H4 (cell line): ENCODE measurements at places on chromosomes 1 and 21. TPM values are rescaled to one million over a fixed set of nuclear protein-coding genes. Genes with fewer than 3 reads are reported as not detected.

The NLRP3 gene
- total RNA-seq = 0.50 TPM in 1 of 2 replicates, not detected in the other

The CD52 gene
- 3.0 TPM in 1 of 2 replicates, not detected in the other for total RNA-seq

- no peak for DNase-seq
Measured at GRCh38 chr21:42031816-42032215, 21.7 kb upstream of the ZBTB21 start.

DNA sequence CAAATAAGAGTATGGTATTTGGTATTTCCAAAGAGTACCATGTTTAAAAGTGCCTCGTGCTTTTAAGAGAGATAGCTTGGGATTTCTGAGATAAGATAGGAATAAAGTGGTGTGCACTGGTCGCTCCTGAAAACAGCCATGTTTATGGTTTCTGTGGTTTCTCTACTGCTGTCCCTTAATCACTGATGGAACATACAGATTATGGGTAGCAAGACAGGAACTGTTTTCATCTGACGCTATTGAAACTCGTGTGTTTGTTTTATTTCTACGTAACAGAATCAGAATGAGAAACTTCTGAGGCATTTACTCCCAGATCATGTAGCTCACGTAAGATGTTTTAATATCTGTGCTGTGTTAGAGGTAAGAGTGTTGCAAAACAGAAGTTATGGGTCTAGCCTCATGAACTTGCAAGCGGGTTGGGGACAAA, 126.0 kb downstream of the KIAA0319L start:
- DNase-seq = peak; percentile 27

- DNase-seq = no peak
Measured at GRCh38 chr1:202010180-202011015, at the start of gene ELF3. Gene ELF3, plus strand, starts transcription at chr1:202010587. Its CDS starts 550 bp downstream, at chr1:202011137.
